ENCODE measurements at places on chromosomes 11 and 22.

DNA sequence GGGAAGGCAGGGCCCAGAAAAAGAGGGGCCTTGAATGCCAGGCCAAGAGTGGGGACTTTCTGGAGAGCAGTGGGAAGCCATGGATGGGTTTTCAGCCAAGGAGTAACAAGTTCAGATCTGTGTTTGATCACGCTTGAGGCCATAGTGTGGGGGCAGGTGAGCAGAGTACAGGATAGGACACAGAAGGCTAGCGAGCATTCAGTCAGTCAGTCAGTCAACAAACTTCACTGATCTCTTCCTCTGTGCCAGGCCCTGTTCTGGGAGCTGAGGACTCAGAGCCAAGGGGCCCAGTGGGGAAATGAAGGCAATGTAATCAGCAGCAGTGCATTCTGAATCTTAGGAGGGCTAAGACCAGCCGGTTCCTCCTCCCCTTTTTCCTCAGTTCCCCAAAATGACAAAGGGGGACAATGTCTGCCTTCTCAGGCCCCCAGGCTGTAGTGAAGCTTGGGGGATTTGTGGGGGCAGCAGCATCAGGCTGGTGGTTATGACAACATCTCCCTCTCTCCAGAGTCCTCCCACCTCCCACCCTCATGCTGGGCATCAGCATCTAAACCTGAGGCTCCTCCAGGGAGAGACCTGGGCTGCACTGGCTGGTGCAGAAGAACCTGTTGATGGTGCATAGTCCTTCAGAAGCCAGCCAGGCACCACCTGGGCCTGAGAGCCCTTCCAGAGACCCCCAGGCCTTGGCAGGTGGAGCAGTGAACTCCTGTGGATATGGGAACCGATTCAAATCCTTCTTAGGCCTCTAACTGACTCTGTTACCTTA, 42.9 kb upstream of the TPBGL start:
- no peak for DNase-seq

DNA sequence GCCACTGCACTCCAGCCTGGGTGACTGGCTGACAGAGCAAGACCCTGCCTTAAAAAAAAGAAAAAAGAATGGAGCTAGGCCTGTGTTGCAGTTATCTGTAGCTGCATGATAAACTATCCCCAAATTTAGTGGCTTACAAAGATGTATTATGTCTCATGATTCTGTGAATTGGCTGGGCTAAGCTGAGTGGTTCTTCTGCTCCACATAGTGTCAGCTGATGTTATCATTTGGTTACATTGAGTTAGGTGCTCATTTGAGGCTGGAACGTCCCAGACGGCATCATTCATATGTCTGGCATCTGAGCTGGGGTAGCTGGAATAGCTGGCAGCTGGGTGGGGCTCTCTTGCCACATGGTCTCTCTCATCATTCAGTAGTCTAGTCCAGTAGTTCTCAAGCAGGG, 8.2 kb upstream of the ASCC2 start:
- DNase-seq = no peak

- no peak for DNase-seq
Observed at GRCh38 chr22:27879923-27880322, 39.1 kb downstream of the PITPNB start.

- no peak for DNase-seq
Observed at GRCh38 chr11:215581-216037, 8.1 kb downstream of the RIC8A start.

DNA sequence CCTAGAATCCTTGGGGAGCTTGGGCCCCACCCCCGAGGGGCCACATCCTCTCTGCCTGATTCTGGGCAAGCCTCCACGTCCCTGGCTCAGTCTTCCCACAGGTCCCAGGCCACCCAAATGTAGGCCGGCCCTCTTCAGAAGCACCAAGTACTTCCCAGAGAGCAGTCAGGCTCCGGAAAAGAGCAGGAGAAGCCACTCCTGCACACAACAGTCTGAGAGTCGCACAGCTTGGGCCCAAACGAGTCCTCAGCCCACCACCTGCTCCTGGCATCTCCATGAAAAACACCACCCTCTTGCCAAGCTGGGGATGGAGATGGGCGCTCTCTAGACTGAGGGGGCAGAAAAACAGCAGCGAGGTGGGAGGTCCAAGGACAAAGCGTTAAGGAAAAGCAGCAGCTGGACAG, 15.4 kb downstream of the EHD1 start:
- no peak for DNase-seq

DNA sequence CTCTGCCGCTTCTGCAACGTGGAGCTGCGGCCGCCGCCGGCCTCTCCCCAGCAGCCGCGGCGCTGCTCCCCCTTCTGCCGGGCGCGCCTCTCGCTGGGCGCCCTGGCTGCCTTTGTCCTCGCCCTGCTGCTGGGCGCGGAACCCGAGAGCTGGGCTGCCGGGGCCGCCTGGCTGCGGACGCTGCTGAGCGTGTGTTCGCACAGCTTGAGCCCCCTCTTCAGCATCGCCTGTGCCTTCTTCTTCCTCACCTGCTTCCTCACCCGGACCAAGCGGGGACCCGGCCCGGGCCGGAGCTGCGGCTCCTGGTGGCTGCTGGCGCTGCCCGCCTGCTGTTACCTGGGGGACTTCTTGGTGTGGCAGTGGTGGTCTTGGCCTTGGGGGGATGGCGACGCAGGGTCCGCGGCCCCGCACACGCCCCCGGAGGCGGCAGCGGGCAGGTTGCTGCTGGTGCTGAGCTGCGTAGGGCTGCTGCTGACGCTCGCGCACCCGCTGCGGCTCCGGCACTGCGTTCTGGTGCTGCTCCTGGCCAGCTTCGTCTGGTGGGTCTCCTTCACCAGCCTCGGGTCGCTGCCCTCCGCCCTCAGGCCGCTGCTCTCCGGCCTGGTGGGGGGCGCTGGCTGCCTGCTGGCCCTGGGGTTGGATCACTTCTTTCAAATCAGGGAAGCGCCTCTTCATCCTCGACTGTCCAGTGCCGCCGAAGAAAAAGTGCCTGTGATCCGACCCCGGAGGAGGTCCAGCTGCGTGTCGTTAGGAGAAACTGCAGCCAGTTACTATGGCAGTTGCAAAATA, 816 bp downstream of the PDE3B start:
- DNase-seq = peak; percentile 52

DNA sequence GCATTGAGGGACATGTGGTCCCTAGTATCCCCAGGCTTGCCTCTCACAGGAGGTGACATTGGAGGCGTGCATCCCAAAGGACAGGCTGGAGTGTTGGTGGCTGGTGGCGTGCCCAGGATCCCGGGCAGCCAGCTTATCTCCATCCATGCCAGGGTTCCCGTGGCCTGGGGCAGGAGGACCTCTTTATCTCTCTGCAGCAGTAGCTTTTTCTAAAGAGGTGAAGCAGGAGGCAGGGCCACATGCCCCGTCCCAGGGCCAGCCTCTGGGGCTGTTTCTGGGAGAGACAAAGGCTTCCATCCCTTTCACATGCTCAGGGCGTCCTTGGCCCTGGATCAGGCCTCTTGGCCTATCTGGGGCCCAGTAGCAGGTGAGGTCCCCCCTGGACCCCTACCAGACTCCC, 19.7 kb downstream of the PARVG start:
- DNase-seq = no peak

DNA sequence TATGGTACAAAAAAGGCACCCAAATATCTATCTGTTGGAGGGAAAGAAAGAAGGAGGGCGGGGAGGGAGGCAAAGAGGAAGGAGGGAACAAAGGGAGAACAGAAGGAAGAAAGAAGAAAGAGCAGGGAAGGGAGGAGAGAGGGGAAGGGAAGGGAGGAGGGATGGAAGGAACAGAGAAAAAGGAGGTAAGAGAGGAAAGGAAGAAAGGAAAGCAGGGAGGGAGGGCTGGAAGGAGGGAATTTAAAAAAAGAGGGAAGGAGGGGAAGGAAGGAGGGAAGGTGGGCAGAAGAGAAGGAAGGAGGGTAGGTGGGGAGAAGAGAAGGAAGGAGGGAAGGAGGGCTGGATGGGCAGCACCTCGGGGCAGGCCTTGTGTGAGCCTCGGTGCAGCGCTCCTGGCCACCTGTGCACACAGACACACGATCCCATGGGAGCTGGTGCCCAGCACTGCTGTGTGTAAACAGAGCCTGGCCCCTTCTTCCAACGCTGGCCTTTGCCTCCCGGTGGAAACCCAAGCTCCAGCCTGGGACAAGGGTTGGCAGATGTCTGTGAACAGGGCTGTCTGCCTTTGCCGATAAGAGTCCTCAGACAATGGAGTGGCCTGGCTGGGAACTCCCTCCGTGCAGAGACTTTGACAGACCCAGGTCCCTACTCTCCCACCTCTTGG, 23.2 kb downstream of the SMIM38 start:
- no peak for DNase-seq

GRCh38 chr11:37907436-37908218, 1309.6 kb upstream of the RAG2 start:
- DNase-seq = no peak

- no peak for DNase-seq
Observed at GRCh38 chr11:111322534-111322933, 24.2 kb downstream of the POU2AF3 start.

- DNase-seq = no peak
Observed at GRCh38 chr11:14390669-14391068, 31.7 kb upstream of the RRAS2 start.

DNA sequence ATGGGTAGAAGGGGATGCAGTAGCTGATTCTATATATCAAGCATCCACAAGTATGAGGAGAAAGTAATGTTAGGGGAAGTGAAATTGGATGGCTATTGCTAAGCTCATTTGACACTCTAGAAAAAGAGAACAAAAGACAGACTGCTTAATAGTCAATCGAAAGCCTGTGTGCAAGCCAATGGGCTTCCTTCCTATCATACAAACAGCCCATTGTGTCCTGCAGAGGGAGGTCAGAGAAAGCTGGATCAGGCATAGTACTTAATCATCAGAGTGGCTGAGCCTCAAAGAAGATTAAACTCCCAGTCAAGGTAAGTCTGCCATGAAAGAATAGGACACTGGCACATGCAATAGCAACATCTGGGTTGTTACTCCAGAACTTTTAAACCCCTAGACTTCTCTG, 50.9 kb upstream of the PGR start:
- DNase-seq = no peak

DNA sequence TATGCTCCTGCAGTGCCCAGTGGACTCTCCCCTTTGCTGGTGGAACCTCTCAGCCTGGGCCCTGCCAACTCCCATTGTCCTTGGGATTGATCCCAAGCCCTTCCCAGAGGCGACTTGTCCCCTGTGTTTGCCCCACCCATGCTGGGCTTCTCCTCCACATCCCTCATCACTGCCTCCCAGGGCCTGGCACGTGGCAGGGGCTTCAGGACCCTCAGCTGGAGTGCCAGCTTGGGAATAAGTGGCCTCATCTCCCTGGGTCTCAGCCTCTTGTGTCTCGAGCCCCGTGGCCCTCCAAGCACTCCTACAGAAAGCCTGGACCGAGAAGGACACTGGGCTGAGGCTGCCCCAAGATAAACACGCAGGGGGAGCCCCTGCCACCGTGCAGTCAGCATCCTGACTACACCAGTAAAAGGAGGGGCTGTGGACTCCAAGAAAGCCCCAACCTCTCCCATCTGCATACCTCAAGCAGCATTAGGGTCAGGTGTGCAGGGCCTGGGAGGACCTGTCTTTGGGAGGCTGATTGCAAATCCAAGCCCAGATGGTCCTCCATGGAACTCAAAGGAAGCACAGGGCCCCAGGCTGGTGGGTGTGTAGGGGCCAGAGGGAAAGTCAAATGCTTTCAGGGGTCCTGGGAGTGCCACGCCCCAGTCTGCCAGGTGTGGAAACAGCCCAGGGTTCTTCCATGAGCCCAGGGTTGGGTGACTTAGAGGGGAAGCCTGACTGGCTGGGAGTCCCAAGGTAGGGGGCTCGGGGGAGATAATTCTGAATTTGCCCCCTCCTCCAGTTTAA, 9.5 kb upstream of the GNAZ start:
- peak; percentile 42 for DNase-seq

- DNase-seq = no peak
Observed at GRCh38 chr22:24148266-24149197, 32.8 kb upstream of the SUSD2 start.

DNA sequence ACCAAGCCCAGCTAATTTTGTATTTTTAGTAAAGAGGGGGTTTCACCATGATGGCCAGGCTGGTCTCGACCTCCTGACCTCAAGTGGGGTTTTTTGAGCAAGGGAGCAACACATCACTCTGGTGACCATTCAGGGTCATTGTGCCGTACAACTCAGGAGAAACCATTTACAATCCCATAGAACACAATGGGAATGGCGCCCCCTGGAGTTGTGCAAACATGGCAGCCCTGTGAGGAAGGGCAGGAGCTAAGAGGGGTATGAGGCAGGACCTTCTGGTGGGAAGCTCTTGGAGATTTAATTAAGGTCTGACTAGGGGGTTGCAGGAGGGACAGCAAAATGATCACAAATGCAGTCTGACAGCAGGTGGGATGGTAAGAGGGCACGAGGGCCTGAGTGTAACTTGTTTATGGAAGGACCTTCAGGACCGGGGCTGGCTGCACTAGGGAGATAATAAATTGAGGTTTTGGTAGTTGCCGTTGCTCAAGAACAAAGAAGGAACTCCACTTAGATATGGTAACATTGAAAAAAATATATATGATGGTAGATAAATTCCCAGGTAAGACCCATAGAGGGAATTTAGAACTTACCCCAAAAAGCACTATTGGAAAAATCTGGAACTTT, 9.1 kb upstream of the CSF2RB start:
- no peak for DNase-seq

DNA sequence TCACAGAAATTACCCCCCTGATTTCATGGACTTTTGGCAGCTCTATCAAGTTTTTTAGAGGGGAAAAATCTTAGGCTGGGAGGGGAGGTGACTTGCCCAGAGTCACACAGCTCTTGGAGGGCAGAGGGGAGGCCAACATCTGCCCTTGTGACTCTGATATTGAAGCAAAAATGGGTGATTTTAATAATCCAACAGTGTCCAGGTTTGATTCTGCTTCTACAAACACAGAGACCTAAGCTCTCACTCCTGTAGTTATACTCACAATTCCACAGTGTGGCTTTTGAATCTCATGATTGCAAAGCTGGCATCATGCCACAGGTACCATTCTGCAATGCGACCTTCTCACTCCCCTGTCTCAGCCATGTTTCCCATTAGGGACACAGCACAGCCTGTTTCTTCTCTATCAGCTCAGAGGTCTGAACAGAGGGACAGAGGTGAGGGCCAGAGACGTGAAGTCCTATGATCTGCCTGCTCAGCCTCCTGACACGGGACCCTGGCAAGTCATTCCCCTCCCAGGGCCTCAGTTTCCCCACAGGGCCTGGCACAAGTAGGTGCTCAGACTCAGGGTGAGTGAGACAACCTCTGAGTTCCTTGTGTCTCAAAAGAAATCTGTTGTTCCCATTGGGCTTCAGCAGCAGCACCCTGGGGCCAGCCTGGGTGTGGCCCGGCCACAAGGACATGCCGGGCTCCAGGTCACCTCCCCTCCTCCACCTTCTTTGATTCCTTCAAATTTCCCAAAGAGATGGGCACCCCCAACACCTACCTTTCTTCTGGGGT, 766 bp downstream of the APOL2 start:
- DNase-seq = no peak

GRCh38 chr11:44228379-44228778, 81.6 kb downstream of the ALX4 start:
- no peak for DNase-seq

- DNase-seq = no peak
Observed at GRCh38 chr22:30121960-30122359, 41.7 kb downstream of the HORMAD2 start.
